ENCODE measurements at places on chromosomes 2 and 18. TPM values are rescaled to one million over a fixed set of nuclear protein-coding genes. Genes with fewer than 3 reads are reported as not detected.

DNA sequence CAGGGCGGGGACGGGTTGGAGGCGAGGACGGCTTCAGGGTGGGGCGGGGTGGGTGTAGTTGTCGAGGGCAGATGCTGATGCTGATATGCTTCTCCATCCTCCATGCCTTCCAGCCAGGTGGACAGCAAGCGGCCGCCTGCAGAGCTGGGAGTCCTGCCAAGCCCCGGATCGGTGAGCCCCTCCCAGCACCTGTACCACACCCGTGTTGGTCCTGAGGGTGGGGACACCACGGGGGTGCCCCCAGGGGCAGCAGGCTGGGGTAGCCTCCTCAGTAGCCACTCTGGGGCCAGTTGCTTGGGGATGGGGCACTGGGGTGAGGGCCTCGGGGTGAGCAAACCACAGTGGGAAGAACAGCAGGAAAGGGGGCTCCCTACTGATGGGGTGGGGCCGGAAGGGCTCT lies 2.6 kb downstream of the ANO7 start:
- H3K36me3 ChIP-seq = no peaks in the 10 kb centered on the region
- no peak overlapping the region for H3K27ac ChIP-seq
- H3K4me3 ChIP-seq = no peak overlapping the region
- H3K27me3 ChIP-seq = no peaks in the 10 kb centered on the region
- no peak for DNase-seq

GRCh38 chr2:26529406-26530239 lies 51.7 kb upstream of the OTOF start:
- no peaks in the 10 kb centered on the region for H3K36me3 ChIP-seq
- H3K27ac ChIP-seq = no peak overlapping the region
- H3K4me1 ChIP-seq = peaks cover 3% of the 10 kb centered on the region
- H3K27me3 ChIP-seq = no peaks in the 10 kb centered on the region
- H3K4me3 ChIP-seq = no peak overlapping the region

Gene LRRTM1
- 0.36 TPM for total RNA-seq

Gene SIX3
- not detected for total RNA-seq

Gene PER2
- 7.8 TPM for total RNA-seq

DNA sequence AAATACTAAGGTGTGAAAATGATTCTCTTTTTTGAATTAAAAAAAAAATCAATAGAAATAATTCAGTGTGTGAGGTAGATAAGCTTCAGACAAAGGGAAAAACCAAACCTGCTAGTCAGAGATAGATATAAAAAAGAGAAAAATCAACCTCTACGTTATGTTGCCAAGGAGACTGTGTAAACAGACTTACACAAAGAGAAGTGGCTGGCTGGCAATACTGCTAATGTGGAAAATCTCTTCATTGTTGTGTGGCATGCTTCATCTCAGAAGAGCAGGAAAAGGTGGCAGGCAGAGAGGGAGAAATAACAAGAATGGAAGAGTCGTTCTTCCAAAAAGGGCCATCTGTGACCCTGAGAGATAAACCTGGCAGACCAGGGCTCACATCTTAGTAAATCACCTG lies 200.8 kb downstream of the SLC8A1 start:
- no peak overlapping the region for H3K27ac ChIP-seq
- H3K4me1 ChIP-seq = no peaks in the 10 kb centered on the region
- H3K4me3 ChIP-seq = no peak overlapping the region
- DNase-seq = no peak
- no peaks in the 10 kb centered on the region for H3K27me3 ChIP-seq

- DNase-seq = no peak
- H3K4me1 ChIP-seq = no peaks in the 10 kb centered on the region
- no peaks in the 10 kb centered on the region for H3K27me3 ChIP-seq
- no peaks in the 10 kb centered on the region for H3K36me3 ChIP-seq
- H3K4me3 ChIP-seq = no peak overlapping the region
Measured at GRCh38 chr2:183532514-183532913, 408.3 kb downstream of the NUP35 start.

DNA sequence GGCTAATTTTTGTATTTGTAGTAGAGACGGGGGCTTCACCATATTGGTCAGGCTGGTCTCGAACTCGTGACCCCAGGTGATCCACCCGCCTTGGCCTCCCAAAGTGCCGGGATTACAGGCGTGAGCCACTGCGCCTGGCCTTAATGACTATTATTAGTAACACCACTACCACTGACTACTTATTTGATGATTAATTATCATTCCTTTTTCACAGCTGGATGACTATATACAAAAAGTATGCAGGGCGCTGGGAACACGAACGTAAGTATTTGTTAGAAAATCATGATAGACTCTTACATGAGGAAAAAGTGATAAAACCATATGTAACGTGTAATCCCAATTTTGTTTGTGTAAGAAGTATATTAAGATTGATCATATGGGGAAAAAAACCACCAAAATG lies 21.6 kb downstream of the DARS1 start:
- H3K4me1 ChIP-seq = peaks cover 5% of the 10 kb centered on the region
- no peak for DNase-seq
- no peak overlapping the region for H3K4me3 ChIP-seq
- no peak overlapping the region for H3K27ac ChIP-seq
- no peaks in the 10 kb centered on the region for H3K27me3 ChIP-seq
- peaks cover 16% of the 10 kb centered on the region for H3K36me3 ChIP-seq

Gene SLC1A4
- 14.9 TPM for total RNA-seq

Gene RAMP1
- 105 TPM for total RNA-seq

DNA sequence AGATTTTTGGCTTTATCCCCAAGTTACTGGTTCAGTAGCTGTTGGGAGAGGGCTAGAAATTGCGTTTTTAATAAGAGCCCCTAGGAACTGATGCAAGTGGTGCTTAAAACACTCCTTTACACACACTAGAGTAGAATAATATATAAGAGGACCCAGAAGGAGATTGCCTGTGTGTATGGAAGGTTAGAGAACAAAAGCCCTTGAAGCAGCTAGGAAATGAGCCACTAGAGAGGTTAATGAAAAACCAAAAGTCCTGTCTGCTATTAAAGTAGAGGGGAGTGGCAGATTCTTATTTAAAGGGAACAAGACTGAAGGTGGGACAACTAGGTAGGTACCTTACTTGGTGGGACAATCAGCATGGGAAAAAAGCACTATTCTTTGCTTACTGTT lies 14.4 kb upstream of the SLC39A10 start:
- no peak overlapping the region for H3K27ac ChIP-seq
- H3K27me3 ChIP-seq = no peaks in the 10 kb centered on the region
- H3K4me3 ChIP-seq = no peak overlapping the region
- H3K4me1 ChIP-seq = no peaks in the 10 kb centered on the region

DNA sequence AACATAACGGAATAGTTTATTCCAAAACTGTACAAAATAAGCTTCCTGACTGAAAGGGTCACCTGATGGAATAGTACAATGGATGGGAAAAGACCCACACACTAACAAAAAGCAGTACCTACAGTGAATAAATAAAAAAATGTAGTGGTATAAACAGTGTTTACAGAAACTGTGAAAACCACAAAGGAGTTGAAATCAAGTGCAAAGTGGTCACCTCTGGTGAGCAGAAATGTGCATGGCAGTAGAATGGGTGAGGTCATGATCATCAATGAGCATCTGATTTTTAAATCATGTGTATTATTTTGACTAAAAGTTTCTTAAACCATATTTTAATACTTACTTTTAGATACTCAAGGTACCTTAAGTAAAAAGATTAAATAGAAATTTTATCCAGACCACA lies 11.4 kb downstream of the WDSUB1 start:
- H3K27me3 ChIP-seq = no peaks in the 10 kb centered on the region
- H3K36me3 ChIP-seq = no peaks in the 10 kb centered on the region
- DNase-seq = no peak

Gene BAZ2B
- 24.8 TPM for total RNA-seq

DNA sequence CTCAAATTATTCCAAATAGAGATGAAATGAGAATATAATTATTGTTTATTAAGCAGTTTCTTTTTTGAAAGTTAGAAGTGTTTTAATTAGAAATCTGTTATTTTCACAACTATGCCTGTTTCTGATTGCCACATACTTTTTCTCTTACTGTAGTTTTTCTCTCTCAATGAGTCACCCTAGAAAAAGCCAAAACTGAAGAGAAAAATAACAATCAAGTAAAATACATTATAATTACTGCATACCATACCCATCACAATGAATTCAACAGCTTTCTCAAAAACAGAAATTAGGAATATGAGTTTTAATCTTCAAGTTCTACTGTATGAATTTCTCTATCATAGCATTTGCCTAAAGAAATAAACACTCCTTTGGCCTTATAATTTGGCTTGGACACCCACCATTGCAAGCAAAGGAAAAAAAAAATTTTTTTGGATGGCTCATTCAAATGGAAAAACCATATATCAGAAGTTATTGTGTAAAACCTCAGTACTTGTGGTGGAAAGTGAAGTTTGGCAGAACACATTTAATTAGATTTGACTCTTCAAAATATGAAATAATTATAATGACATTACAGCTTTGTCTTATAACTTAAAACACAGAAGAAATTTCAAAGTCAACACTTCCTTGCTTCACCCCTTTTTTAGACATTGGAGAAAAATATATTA lies 138.5 kb downstream of the DYM start:
- no peaks in the 10 kb centered on the region for H3K4me1 ChIP-seq
- H3K27me3 ChIP-seq = no peaks in the 10 kb centered on the region
- H3K4me3 ChIP-seq = no peak overlapping the region
- DNase-seq = no peak
- H3K27ac ChIP-seq = no peak overlapping the region

- DNase-seq = no peak
- no peak overlapping the region for H3K4me3 ChIP-seq
- H3K36me3 ChIP-seq = no peaks in the 10 kb centered on the region
- H3K27me3 ChIP-seq = no peaks in the 10 kb centered on the region
- H3K4me1 ChIP-seq = no peaks in the 10 kb centered on the region
Measured at GRCh38 chr18:75003039-75003438, 205.9 kb downstream of the PTGR3 start.

Gene NCKAP1
- total RNA-seq = 146 TPM

- H3K4me1 ChIP-seq = peaks cover 35% of the 10 kb centered on the region
- H3K27ac ChIP-seq = peak overlapping the region; percentile 30
- no peaks in the 10 kb centered on the region for H3K27me3 ChIP-seq
- peak; percentile 74 for DNase-seq
- H3K4me3 ChIP-seq = no peak overlapping the region
Measured at GRCh38 chr18:48676756-48677368, 138.0 kb downstream of the CTIF start.

GRCh38 chr18:2971741-2972552 lies 41.0 kb downstream of the LPIN2 start:
- peak overlapping the region; percentile 45 for H3K4me3 ChIP-seq
- H3K27ac ChIP-seq = no peak overlapping the region
- H3K4me1 ChIP-seq = peaks cover 3% of the 10 kb centered on the region
- DNase-seq = no peak

DNA sequence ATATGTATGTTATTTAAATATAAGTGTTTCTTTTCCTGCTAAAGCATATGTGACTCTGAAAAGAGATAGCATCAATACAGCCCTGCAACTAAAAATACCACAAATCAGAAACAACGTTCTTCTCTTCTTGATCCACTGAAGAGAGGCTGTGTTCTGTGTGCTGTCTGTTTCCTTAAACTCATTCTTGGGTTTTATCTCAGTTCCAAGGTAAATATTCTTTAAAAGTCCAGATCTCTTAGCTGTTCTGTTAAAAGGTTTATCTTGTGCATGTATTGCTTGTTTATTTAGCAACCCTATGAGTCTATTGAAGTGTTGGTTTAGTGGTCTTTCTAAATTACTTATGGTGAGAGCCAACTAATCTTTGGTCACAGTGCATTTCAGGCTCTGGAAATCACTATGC lies 173.3 kb upstream of the NT5C1B start:
- H3K27ac ChIP-seq = no peak overlapping the region
- H3K4me3 ChIP-seq = no peak overlapping the region
- DNase-seq = no peak

Gene AKAIN1
- not detected for total RNA-seq

- H3K27ac ChIP-seq = no peak overlapping the region
- no peaks in the 10 kb centered on the region for H3K27me3 ChIP-seq
- H3K4me3 ChIP-seq = no peak overlapping the region
- DNase-seq = no peak
- H3K36me3 ChIP-seq = no peaks in the 10 kb centered on the region
Measured at GRCh38 chr2:148721520-148721931, 77.0 kb downstream of the EPC2 start.

GRCh38 chr2:201046881-201047280 lies 24.6 kb downstream of the HYCC2 start:
- H3K27me3 ChIP-seq = no peaks in the 10 kb centered on the region
- H3K36me3 ChIP-seq = no peaks in the 10 kb centered on the region
- H3K4me1 ChIP-seq = peaks cover 8% of the 10 kb centered on the region
- no peak for DNase-seq
- H3K4me3 ChIP-seq = no peak overlapping the region

GRCh38 chr18:55900380-55900779 lies 312.4 kb upstream of the TCF4 start:
- no peak for DNase-seq
- no peaks in the 10 kb centered on the region for H3K4me1 ChIP-seq
- H3K36me3 ChIP-seq = no peaks in the 10 kb centered on the region
- H3K27me3 ChIP-seq = no peaks in the 10 kb centered on the region
- no peak overlapping the region for H3K27ac ChIP-seq

Gene GNLY
- 3.4 TPM for total RNA-seq

Gene TMEM17
- total RNA-seq = 0.67 TPM

DNA sequence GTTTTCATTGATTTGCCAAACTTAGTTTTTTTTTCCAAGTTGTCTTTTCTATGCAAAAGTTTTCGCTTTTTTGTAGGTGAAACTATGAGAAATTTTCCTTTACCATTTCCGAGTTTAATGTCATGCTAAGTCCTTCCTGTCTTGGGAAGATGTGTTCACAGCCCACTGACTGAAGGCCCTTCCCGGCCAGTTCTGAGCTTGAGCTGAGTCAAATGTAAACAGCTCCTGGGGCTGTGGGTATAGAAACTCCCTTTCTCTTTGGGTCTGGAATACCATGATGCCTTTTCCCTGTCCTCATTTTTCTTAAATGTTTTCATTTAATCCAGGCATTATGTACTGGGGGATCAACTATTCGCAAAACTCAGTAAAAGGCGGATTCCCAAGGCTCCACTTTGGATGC lies 69.8 kb upstream of the IL1R1 start:
- H3K4me3 ChIP-seq = peak overlapping the region; percentile 66
- peaks cover 21% of the 10 kb centered on the region for H3K4me1 ChIP-seq
- no peak overlapping the region for H3K27ac ChIP-seq
- no peak for DNase-seq
- no peaks in the 10 kb centered on the region for H3K27me3 ChIP-seq

Gene CD8A
- 0.47 TPM for total RNA-seq

GRCh38 chr2:116416731-116417377 lies 1397.6 kb upstream of the DDX18 start:
- DNase-seq = no peak
- H3K27me3 ChIP-seq = no peaks in the 10 kb centered on the region
- H3K4me1 ChIP-seq = no peaks in the 10 kb centered on the region
- no peaks in the 10 kb centered on the region for H3K36me3 ChIP-seq
- no peak overlapping the region for H3K27ac ChIP-seq
- no peak overlapping the region for H3K4me3 ChIP-seq

Gene DIPK1C
- total RNA-seq = 0.67 TPM

GRCh38 chr2:104772996-104773395 lies 80.9 kb upstream of the POU3F3 start:
- no peaks in the 10 kb centered on the region for H3K27me3 ChIP-seq
- no peak for DNase-seq
- H3K27ac ChIP-seq = no peak overlapping the region
- no peaks in the 10 kb centered on the region for H3K4me1 ChIP-seq
- no peak overlapping the region for H3K4me3 ChIP-seq

Gene ASXL3
- 0.20 TPM for total RNA-seq

Gene PLA2R1
- total RNA-seq = 0.97 TPM

- no peak overlapping the region for H3K4me3 ChIP-seq
- no peak overlapping the region for H3K27ac ChIP-seq
- no peaks in the 10 kb centered on the region for H3K27me3 ChIP-seq
Measured at GRCh38 chr18:26771524-26771923, 94.0 kb downstream of the AQP4 start.
